Astrocyte (in vitro differentiated cells and primary cell): ENCODE measurements at places on chromosomes 6 and 20. TPM values are rescaled to one million over a fixed set of nuclear protein-coding genes. Genes with fewer than 3 reads are reported as not detected.

DNA sequence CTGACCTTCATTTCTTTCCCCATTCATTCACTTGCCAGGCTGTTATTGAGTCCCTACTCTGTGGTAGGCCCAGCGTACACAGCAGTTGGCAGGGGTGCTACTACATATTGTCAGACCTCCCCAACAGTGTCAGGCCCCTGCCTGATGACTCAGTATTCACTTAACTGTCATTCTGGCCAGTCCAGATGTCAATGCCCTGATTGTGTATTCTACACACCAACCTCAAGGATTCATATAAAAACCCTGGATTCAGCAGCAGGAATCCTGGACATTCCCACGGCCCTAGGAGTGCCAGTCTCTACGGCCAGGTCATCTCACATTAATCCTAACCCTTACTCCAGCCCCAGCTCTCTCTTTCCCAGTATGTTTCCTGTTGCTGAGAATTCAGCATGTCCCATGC is 151.5 kb downstream of the TASP1 start:
- DNase-seq = no peak
- H3K36me3 ChIP-seq = peaks cover 5% of the 10 kb centered on the region
- peaks cover 5% of the 10 kb centered on the region for H3K4me1 ChIP-seq

DNA sequence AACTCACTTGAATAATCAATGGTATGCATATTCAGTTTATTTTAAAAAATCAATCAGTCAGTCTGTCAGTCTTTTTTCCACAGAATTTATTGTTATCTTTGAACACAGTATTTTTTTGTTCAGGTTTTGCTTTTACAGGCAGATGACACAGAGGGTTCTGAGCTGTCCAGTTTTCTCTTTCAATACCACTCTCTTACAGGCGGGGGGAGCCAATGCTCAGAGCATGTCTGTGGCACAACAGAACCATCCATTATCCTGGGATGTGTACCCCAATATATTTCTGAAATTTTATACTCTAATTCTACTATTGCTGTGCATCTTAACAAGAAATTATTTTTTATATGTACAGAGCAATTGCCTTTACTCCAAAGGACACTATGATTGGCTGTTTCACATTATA is 21.2 kb downstream of the ROS1 start:
- H3K4me1 ChIP-seq = no peaks in the 10 kb centered on the region
- H3K27ac ChIP-seq = no peak overlapping the region
- DNase-seq = peak; percentile 12
- no peaks in the 10 kb centered on the region for H3K27me3 ChIP-seq
- no peaks in the 10 kb centered on the region for H3K36me3 ChIP-seq

FOXS1 gene
- total RNA-seq = 26.0 and 37.1 TPM in 2 replicates

GRCh38 chr20:40982415-40983145 is 46.0 kb upstream of the TOP1 start:
- no peak for DNase-seq
- H3K4me3 ChIP-seq = no peak overlapping the region
- no peaks in the 10 kb centered on the region for H3K27me3 ChIP-seq
- H3K4me1 ChIP-seq = no peaks in the 10 kb centered on the region
- H3K36me3 ChIP-seq = no peaks in the 10 kb centered on the region

GRCh38 chr6:147190556-147190955 is 13.7 kb upstream of the STXBP5 start:
- no peak overlapping the region for H3K4me3 ChIP-seq
- H3K27me3 ChIP-seq = no peaks in the 10 kb centered on the region
- peak; percentile 15 for DNase-seq
- no peaks in the 10 kb centered on the region for H3K36me3 ChIP-seq

MDFI gene
- total RNA-seq = 144 and 167 TPM in 2 replicates

GRCh38 chr6:36302227-36302976 is 32.5 kb downstream of the PNPLA1 start:
- no peak overlapping the region for H3K4me3 ChIP-seq
- no peak overlapping the region for H3K27ac ChIP-seq
- no peaks in the 10 kb centered on the region for H3K36me3 ChIP-seq
- H3K27me3 ChIP-seq = peaks cover 3% of the 10 kb centered on the region
- DNase-seq = peak; percentile 74

DLK2 gene
- total RNA-seq = 0.41 and 0.68 TPM in 2 replicates

DNA sequence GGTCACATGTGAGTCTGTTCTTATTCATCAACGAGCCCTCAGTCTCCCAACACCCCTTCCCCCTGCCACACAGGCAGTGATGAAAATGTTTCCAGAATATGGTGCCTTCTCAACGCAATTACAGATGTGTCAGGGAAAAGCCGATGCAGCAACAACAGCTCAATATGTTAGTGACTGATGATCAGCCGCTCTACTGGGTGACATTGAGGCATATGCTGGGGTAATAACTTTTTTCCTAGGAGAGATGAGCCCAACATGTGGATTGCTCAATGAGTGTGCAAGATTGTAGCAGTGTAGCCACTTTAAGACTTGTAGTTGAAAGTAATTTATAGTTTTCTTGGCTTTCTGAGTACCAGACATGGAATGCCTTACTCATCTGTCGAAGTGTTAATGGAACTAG is 49.4 kb downstream of the DTD1 start:
- H3K4me3 ChIP-seq = no peak overlapping the region
- H3K27me3 ChIP-seq = no peaks in the 10 kb centered on the region
- no peaks in the 10 kb centered on the region for H3K4me1 ChIP-seq
- DNase-seq = no peak

- H3K4me3 ChIP-seq = no peak overlapping the region
Measured at GRCh38 chr6:3762852-3763251, 11.3 kb upstream of the PXDC1 start.

DNA sequence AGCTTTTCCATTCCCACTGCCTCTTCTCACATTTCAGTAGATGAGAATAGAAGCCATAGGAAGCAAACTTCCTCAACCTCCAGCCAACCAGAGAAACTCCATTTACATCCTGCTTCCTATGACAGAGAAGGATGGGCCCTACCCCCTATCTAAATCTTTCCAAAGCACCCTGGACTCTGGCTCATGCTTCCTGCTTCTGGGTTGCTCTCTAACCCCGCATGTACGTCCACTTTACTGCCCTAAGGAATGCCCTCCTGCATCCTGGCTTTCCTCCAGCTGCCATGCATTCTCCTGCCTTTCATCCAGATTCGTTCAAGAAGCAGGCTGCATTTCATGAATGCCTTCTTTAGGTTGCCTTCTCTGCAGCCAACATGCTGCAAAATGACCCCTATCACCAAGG is 91.9 kb downstream of the FAM217A start:
- no peak overlapping the region for H3K4me3 ChIP-seq
- H3K36me3 ChIP-seq = no peaks in the 10 kb centered on the region
- peaks cover 16% of the 10 kb centered on the region for H3K4me1 ChIP-seq

GRCh38 chr20:1941226-1941625 is 46.0 kb downstream of the SIRPA start:
- peaks cover 30% of the 10 kb centered on the region for H3K27me3 ChIP-seq
- no peaks in the 10 kb centered on the region for H3K36me3 ChIP-seq
- no peaks in the 10 kb centered on the region for H3K4me1 ChIP-seq
- H3K4me3 ChIP-seq = no peak overlapping the region
- no peak overlapping the region for H3K27ac ChIP-seq
- DNase-seq = peak; percentile 73

DNA sequence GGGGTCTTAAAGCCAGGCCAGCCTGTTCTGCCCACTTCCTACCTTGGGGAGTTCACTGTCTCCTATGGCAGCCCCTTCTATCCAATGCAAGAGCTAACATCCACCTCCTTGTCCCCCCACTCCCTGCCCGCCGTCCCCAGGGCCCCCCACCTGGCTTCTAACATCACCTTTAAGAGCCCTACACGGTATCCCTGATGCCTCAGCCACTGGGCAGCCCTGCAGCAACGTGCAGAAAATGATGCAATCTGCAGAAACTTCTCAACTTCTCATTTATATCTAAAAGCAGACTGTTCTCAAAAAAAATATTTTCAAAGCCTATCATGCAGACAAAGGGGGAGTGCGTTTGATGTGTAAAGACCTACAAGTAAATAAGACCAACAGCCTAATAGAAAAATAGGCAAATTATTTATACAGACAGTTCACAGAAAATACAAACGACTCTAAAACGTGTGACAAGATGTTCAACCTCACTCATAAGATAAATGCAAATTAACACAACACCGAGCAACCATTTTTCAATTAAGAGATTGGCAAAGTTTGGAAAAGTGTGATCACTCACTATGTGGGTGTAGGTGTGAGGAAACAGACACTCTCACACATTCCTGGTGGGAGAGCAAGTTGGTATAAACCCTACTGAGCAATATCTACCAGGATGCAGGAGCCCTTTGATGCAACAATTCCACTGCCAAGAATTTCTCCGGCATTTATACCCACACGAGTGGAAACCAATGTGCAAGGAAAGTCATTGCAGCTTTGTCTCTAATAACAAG is 15.1 kb upstream of the HCK start:
- H3K27ac ChIP-seq = no peak overlapping the region
- peaks cover 60% of the 10 kb centered on the region for H3K27me3 ChIP-seq
- no peaks in the 10 kb centered on the region for H3K4me1 ChIP-seq
- DNase-seq = no peak
- no peak overlapping the region for H3K4me3 ChIP-seq
- H3K36me3 ChIP-seq = no peaks in the 10 kb centered on the region

DNA sequence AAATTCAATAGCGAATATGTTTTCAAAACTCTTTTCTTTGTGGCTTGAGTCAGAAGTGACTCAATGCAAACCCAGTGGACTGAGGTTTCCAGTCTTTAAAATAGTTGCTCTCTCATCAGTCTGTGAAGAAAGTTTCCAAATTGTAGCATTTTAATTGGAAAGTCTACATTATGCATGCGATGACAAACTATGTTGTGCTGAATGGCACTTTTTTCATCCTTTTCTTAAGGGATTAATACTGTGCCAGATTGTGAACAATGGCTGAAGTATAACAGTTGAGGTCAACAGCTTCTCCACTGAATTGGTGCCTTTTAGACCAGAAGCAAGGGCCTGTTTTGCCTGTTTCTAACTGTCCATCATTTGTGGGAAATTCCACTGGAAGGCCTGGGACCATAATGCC is 377.1 kb downstream of the BTBD9 start:
- H3K36me3 ChIP-seq = no peaks in the 10 kb centered on the region
- peak overlapping the region; percentile 95 for H3K27ac ChIP-seq
- DNase-seq = peak; percentile 83
- no peaks in the 10 kb centered on the region for H3K27me3 ChIP-seq

DNA sequence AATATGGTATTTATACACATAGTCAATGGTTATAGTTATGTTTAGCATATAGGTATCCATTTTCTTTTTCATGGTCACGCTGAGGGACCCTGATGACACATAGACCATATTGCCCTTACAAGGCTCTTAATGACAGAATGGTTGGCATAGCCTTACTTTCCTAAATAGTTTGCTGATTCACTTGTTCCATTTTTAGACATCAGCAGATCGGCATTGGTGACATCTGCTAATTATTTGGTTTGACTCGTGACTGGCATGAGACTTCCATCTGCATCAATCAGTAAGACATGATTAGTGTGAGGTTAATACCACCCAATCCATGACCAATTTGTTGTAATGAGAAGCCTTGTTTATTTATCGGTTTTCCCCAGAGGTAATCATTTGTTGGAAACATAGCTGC is 309.7 kb downstream of the ALDH8A1 start:
- H3K36me3 ChIP-seq = no peaks in the 10 kb centered on the region
- no peaks in the 10 kb centered on the region for H3K27me3 ChIP-seq
- DNase-seq = no peak
- H3K4me3 ChIP-seq = no peak overlapping the region
- no peaks in the 10 kb centered on the region for H3K4me1 ChIP-seq
- H3K27ac ChIP-seq = no peak overlapping the region

OTOR gene
- total RNA-seq = not detected in 2 replicates

EEF1A2 gene
- total RNA-seq = 31.8 and 37.6 TPM in 2 replicates

GSTA1 gene
- total RNA-seq = 0.38 and 0.39 TPM in 2 replicates

GRCh38 chr20:11059659-11060058 is 385.9 kb upstream of the JAG1 start:
- no peaks in the 10 kb centered on the region for H3K4me1 ChIP-seq
- H3K4me3 ChIP-seq = no peak overlapping the region
- no peaks in the 10 kb centered on the region for H3K27me3 ChIP-seq
- no peak for DNase-seq

GRCh38 chr20:10436053-10436699 is 1.1 kb downstream of the SLX4IP start:
- H3K36me3 ChIP-seq = no peaks in the 10 kb centered on the region
- H3K27ac ChIP-seq = no peak overlapping the region
- H3K4me3 ChIP-seq = no peak overlapping the region
- H3K4me1 ChIP-seq = peaks cover 10% of the 10 kb centered on the region
- no peaks in the 10 kb centered on the region for H3K27me3 ChIP-seq

DNA sequence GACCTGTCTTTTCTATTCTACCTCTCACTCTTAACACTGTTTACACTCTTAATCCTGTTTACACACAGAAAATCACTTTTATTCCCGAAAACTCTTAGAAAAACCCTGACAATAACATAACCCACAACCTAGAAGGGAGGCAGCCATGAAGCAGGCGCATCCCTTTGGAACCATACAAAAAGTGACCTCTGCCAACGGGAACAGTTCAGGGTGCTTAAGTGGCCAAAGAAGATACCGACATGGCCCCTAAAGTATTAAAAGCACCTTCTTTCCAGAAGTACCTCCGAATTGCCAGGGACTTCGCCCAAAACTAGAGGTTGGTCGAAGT is 490 bp downstream of the MMUT start:
- H3K4me1 ChIP-seq = peaks cover 4% of the 10 kb centered on the region
- H3K27ac ChIP-seq = peak overlapping the region; percentile 73
- H3K36me3 ChIP-seq = peaks cover 4% of the 10 kb centered on the region
- DNase-seq = no peak

MBOAT1 gene
- 4.8 and 6.4 TPM in 2 replicates for total RNA-seq

VIP gene
- total RNA-seq = 0.36 and 0.45 TPM in 2 replicates

SLPI gene
- 0.41 TPM in 1 of 2 replicates, not detected in the other for total RNA-seq

PACRG gene
- total RNA-seq = 0.72 TPM in 1 of 2 replicates, not detected in the other

DNA sequence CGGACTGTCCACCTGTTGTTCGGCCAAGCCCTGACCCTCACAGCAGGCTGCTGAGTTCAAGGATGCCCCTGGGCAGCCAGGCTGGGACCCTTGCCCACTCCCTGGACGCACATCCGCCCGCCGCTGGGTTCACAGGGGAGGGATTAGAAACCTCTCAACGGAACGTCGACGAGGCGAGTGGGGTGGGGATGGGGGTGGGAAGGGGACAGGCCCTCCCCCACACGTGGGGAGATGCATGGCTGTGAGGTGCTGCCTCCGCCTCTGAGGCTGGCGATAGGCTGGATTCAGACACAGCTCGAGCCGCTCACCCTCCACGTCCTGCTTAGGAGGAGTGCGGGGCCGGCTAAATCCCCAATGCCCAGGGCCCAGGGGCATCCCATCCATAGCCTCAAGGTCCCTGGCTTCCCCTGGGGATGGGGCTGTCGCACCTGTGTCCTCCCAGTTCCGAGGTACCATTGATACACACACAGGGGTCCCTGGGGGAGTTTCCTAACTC is 90.6 kb upstream of the BHLHE23 start:
- peaks cover 6% of the 10 kb centered on the region for H3K4me1 ChIP-seq
- no peak overlapping the region for H3K27ac ChIP-seq
- no peak overlapping the region for H3K4me3 ChIP-seq
- H3K36me3 ChIP-seq = no peaks in the 10 kb centered on the region

DNA sequence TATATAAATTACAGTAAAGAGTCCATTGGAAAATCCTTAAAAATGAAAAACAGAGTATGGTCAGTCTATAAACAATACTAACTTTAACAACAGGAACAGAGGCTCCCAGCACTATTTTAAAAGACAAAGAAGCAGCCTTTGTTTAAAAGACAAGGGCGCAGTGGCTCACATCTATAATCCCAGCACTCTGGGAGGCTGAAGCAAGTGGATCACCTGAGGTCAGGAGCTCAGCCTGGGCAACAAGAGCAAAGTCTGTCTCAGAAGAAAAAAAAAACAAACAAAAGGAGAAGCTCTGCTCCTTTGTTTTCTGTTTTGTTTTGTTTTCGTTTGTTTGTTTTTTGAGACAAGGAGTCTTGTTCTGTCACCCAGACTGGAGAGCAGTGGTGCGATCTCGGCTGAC is 89.4 kb downstream of the DTNBP1 start:
- H3K4me3 ChIP-seq = no peak overlapping the region
- H3K27ac ChIP-seq = no peak overlapping the region
- no peaks in the 10 kb centered on the region for H3K4me1 ChIP-seq
- no peaks in the 10 kb centered on the region for H3K27me3 ChIP-seq
- no peaks in the 10 kb centered on the region for H3K36me3 ChIP-seq

LPA gene
- total RNA-seq = not detected in 2 replicates
